ENCODE measurements at places on chromosomes 7 and 10.

DNA sequence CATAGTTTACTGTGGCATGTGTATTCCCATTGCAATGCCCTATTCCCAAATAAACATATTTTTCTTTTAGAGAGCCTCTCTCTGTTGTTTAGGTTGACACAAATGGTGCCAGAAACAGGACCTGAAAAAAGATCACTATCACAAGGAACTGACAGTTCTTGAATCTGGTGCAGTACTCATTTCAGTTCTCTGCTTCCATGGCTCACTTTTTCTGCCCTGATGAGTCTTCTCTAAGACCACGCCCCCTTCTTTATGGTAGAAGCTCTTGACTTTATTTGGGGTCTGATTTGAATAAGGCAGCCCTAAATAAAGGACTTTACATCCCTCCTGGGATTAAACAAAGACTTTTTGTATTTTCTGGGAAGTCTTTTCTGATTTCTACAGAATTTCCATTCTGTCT, 3.5 kb upstream of the CCDC126 start:
- no peak for DNase-seq

DNA sequence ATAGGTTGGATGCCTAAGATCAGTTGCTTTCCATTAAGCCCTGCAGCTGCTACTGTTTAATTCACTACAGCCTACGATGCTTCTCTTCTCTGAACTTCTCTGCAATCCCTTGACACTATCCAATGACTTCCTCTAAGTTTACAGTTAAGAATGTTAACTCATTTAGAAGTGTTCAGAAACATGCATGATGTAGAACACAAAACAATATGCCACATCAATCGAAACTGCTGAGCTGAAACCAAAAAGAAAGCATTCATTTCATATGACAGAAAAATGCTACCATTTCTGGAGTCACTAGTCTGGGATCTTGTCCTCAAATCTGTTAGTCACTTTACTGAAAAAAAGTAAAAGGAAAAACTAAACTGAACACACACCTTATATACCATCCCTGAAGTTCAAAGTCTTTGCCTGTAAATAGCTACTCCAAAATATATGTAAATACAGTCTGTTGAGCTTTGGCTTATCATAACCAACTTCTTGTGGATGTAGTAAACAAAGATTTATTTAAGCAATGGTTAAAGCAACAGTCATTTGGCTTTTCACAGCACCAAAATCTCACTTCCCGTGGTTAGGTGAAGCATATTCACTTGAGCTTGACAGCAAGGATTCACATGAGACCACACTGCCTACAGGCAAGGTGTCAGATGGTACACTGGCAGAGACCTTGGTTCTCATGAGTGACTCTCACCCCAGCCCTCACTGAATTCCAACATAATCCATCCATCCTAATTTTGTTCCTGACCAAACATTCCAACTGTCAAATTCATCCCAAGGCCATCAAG, 187.0 kb downstream of the PPP1R17 start:
- DNase-seq, result no peak

GRCh38 chr7:23385140-23385539, 85.2 kb downstream of the IGF2BP3 start:
- no peak for DNase-seq

GRCh38 chr7:120054376-120055100, 218.4 kb upstream of the KCND2 start:
- no peak for DNase-seq

GRCh38 chr10:51502124-51502523, 197.3 kb downstream of the CSTF2T start:
- DNase-seq, result no peak

DNA sequence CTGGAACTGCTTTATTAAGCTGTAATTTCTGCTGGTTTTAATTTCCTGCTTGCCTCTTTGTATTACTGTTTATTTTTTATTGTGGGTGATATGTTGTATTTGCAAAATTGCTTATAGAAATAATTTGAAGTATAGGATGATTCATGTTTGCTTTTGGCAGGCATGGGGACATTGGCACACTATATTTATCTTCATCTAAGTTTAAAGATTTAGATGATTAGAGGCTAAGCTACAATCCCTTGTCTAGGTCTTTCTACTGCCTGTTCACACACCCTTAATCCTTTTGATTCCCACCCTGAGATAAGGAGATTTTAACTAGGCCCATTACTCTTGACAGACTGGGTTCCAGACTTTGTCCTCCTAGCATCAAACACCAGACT, 182.8 kb upstream of the KAT6B start:
- DNase-seq, result no peak

DNA sequence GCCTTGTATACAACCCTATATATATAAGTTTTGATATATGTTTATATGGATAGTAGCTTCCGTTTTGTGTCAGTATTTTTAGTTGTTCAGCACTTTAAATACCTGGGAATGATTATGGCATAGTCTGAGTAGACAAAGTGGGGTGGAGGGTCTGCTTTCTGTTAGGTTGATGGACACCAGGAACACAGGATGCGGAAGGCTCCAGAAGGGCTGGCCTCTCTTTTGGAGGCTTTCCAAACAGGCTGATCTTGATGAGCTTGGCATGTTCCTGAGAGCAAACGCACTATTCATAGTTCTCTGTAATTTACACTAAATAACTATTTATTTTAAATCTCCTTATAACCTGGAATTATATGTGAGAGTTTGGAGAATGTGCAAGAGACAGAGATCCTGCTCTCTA, 12.7 kb downstream of the AKR1E2 start:
- DNase-seq, result no peak

- no peak for DNase-seq
Measured at GRCh38 chr10:97964748-97965147, 65.7 kb downstream of the CRTAC1 start.

DNA sequence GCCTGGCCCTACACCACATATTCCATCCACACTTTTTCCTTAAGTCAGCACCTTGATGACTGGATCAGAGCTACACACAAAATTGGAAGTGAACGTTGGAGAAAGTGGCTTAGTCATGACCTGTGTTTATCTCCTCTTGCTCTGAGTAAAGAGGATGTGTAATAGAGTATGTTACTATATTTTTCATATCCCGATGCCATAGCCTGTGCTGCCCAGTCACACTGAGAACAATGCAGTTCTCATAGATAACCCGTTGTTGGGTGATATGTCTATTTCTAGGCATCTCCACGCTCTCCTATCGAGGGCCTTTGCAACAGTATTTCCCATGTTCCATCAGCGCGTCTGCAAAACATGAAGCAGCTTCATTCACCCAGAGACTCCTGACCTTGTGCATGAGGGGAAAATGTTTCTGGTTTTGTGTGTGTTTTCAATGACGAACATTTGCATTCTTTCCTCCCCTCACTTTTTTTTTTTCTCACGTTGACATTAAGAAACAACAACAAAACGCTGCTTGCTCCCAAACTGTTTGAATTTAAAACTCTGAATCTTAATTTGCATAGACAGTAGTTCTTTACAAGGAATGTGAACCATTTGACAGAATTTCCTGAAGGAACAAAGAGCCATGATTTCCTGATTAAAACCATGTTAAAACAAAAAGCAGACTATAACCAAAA, 43.4 kb downstream of the GRK5 start:
- DNase-seq, result no peak

DNA sequence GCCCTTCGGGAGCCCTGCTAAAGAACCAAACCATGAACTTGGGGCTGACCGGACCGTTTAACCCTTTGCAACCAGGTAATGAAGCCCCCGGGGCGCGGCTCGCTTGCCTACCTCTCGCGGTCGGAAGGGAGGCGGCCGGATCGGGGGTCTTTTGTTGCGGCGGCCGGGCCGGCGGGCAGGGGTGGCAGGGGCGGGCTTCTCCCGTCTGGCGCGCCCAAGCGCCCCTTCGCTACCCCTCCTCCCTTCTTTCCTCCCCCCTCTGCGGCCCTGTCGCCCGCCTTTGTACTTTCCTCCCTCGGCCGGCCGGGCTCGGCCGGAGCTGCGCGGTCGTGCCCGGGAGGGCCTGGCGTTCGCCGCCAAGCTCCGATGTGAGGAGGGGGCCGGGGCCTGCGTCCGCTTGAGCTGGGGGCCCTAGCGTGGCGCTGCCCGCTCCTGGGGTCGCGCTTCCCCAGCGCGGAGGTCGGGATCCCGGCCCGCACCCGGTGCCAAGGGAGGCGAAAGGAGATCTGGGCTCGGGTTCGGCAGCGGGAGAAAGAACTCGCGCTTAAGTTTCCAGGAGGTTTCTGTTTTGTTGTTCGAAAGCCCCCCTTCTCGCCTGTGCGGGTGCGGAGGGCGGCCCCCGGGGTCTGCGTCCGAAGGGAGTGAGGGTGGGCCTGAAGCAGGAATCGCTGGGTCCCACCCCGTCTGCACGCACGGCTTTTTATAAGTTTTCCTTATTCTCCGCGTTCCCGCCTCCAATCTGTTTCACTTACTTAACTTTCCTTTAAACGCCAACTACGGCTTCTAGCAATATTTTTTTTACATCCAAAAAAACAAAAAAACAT, 436.8 kb upstream of the GALNT17 start:
- DNase-seq, result peak; percentile 55

- peak; percentile 18 for DNase-seq
Measured at GRCh38 chr7:1844951-1845390, 174.9 kb downstream of the ELFN1 start.

DNA sequence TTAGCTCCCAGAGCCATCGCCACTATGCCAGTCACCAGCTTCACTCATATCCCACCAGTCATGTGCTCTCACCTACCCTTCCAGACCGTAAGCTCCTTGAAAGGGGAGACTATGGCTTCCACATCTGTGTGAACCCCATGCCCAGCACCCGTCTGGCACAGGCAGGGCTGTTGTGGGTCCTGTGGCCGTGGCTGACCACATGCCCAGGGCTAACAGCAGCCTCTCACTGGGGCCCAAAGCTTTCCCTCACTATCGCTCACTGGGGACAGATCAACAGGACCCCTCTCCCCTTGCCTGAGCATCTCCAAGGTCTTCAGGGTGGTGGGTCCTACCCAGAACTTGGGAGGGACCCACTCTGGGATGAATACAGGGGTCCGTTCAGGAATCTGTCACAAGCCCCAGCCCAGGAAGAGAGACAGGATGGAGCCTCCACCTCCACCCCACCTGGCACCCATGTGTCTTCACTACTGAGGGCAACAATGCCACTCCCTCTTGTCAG, 303.9 kb downstream of the GRID1 start:
- DNase-seq, result no peak

DNA sequence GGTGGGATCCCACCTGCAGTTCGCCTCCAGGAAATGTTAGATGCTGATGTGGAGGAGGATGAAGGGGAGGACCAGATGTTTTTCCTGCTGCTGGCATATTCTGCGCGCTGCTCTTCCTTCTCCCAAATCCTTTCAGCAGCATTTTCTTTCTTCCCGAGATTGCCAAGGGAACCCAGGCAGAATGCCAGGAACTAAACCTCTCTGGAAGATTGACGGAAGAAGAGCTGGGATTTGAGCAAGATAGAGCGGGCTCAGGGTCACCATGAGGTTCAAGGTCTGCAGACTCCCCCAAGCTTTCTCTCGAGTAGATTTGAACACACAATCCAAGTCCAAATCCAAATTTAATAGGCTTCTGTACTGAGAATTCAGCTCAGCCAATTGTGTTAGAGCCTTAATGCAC, 345.2 kb upstream of the C7orf33 start:
- DNase-seq, result no peak

- no peak for DNase-seq
Measured at GRCh38 chr7:82017334-82017943, 247.6 kb upstream of the HGF start.

- DNase-seq, result no peak
Measured at GRCh38 chr7:1672851-1673486, 2.9 kb downstream of the ELFN1 start.

GRCh38 chr10:3978174-3978573, 193.2 kb upstream of the KLF6 start:
- no peak for DNase-seq

DNA sequence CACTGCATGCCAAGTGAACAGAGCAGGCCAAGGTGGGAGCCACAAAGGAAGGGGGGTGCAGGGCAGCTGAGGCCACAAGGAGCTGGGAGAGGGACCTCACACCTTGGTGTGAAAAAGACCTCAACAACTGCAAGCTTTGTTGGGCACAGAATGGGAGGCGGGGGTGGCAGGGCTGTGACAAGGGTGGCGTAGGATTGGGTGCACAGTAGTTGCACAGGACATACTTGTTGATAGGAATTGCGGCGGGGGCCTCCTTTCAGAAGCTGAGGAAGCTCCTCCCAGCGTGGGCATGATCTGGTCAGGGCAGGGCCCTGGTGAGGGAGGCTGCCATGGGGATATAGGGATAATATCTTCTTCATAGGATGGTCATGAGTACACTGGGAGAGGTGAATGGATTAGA, 25.8 kb downstream of the POLL start:
- DNase-seq, result peak; percentile 5

DNA sequence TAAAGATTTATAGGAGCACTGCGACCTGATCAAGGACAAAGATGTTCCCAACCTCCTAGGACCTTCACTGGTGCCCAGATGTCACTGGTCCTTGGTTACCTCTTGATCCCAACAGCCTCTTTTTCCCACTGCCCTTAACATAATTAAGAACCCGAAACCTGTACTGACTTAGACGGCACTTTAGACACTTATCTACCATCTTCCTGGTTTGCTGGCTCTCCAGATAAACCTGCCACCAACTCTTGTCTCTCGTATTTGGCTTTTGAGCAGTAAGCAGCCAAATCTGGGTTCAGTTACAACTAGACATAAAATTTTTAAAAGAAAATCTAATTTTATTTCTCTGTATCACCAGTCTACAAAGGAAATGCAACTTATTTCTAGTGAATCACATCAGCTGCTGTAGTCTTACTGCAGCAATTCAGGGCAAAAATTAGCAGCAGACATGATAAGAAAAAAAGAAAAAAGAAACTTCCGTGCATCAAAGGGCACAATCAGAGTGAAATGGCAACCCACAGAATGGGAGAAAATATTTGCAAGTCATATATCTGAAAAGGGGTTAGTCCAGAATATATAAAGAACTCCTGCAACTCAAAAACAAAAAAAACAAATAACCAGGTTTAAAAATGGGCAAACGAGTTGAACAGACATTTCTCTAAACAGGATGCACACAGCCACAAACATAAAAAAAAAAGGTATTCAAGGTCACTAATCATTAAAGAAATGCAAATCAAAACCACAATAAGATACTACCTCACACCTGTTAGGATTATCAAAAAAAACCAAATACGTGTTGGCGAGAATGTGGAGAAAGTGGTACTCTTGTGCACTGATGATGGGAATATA, 9.4 kb downstream of the ASB13 start:
- no peak for DNase-seq

DNA sequence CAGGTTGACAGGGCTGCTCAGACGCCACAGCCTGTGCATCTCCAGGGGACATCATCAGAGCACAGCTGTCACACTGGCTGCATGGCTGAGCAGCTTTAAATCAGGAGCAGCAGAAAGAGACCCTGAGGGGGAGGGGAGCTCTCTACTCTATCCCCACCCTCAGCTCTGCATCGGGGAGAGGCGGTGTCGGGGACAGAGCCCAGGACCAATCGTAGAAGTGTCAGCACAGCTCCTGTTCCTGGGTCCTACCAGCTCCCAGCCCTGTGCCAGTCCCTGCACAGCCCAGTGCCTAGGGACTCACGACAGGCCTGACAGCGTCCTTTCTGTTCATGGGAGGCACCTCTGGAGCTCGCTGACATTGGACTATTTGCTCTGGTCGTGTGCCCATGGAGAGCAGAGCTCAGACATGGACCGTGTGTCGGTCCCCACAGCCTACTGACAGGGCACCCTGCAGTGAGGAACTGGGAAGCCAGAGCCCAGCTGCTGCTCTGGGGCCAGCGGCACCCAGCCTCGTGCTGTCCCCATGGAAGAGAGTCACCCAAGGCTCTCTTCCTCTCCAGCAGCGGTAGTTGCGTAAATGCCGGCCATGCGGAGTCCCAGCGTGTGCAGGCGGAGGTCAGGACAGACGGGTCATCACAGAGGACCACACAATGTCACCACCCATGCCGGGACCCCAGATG, 20.4 kb upstream of the ANTXRL start:
- no peak for DNase-seq

- DNase-seq, result no peak
Measured at GRCh38 chr7:124712017-124712416, 53.6 kb downstream of the GPR37 start.
